Brain pericyte (primary cell): ENCODE measurements at places on chromosomes 2 and 18.
A peak's percentile ranks its signal among the peaks of the same experiment; 100 is the strongest.

DNA sequence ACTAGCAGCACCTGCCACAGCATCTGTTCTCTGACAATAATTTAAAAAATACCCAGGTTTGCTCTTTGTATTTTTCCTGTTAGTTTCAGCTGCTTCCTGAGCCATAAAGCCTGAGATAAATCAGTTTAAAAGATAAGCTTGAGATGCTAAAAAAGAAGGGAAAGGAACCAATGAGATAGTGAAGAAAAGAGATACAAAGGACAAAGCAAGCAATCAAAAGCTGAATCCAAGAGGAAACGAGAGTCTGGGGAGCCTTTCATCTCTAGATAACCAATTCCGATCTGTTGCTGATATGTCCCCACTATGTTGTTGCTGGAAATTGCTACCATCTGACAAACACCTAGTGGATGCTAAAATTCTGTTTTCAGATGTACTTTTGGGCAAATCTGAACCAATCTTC is 201.4 kb downstream of the RBM43 start:
- no peak for DNase-seq

GRCh38 chr2:84906900-84907714 is 1.7 kb downstream of the TMSB10 start:
- peak; percentile 20 for DNase-seq

GRCh38 chr18:48053881-48054816 is 123.7 kb upstream of the SMAD2 start:
- no peak for DNase-seq

GRCh38 chr2:145811276-145812164 is 1291.6 kb upstream of the ZEB2 start:
- DNase-seq: no peak

GRCh38 chr2:160737247-160737646 is 243.6 kb upstream of the RBMS1 start:
- no peak for DNase-seq

GRCh38 chr18:59696311-59697235 is 650 bp downstream of the CCBE1 start:
- no peak for DNase-seq

GRCh38 chr18:9428301-9428706 is 47.0 kb upstream of the RALBP1 start:
- DNase-seq: no peak

GRCh38 chr2:26457695-26458364 is 20.1 kb downstream of the OTOF start:
- DNase-seq: no peak

GRCh38 chr2:217048730-217049129 is 188.9 kb upstream of the TNP1 start:
- DNase-seq: no peak

- no peak for DNase-seq
Observed at GRCh38 chr2:174399171-174399570, 3.6 kb downstream of the SCRN3 start.

- no peak for DNase-seq
Observed at GRCh38 chr2:159381574-159381973, 95.1 kb upstream of the WDSUB1 start.

GRCh38 chr2:198438331-198438730 is 633.9 kb downstream of the PLCL1 start:
- DNase-seq: no peak

DNA sequence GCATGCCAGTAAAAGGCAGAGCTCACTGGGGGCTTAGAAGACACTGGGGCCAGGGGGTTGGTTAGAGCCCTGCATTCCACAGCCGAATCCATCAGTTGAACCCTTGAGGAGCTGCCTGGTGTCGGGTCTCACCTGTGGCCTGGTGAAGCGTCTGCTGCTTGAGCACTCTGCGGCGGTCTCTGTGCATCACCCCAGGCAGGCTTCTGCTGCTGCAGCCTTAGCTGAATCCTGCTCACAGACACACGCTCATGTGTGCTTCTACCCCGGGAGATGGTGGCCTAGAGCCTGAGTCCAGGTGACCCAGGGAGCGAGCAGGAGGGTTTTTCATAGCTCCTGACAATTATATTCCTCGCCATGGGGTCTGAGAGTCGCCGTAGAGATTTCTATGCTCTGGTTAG is 192.1 kb downstream of the MGAT5 start:
- no peak for DNase-seq

DNA sequence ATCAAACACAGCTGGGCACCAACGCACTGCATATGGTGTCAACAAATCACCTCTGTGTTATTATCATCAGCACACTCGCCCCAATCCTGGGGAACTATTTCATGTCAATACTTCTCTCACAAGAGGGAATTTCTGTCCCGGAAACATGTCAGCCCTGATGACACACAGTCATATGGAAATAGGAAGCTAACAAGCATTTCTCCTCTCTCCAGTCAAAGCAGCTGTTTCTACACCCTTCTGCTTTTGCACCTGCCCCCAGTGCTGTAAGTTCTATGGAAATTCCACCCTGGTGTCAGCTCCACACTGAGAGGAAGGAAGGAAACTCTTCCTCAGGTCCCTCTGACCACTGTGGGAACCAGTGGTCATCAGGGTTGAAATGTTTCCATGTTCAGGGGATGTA is 447.6 kb upstream of the ID2 start:
- DNase-seq: no peak

DNA sequence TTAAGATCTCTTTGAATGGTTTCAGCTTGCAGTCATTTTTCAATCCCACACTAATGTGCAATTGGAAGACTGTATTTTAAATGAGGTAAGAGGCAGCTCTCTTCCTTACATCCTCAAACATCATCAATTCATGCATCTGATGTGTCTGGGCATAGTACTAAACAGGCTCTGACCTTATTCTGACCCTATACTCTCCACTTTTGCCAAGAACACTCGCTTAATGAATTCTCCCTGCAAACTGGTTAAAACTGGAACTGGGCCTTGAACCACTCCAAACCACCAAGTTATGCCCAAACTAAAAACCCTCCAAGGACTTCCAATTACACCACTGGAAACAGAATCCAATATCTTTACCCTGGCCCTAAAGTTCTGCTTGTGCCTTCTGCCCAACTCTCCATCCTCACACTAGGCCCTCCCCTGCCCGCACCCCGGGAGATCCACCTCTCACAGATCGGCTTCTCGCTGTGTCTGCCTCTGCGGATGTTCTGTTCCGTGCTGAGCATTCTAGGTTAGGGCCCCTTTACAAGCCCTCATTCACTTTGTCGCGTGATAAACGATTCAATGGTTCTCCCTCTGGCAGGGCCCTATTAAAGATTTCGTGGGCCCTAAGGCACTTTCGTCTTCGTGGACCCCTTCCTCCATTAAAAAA is 1.2 kb downstream of the M1AP start:
- no peak for DNase-seq

DNA sequence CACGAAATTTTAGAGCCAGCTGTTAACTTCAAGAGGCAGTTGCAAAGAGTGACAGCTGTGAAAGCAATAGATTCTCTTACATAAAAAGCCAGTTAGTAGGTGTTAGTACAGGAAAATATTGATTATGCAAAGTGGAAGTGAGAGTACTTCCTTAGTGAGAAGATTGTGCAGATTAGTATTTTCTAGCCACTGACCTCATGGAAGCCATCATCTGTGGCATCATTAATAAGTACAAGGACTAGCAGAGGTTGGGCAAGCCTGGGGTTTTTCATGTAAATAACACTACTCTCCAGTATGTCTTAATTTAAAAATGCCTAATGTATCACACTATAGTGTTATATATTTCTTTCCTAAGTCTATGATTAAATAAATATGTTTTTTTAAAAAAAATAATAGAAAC is 166.2 kb upstream of the DTNA start:
- DNase-seq: no peak
